ENCODE measurements at places on chromosomes 5 and 9.

DNA sequence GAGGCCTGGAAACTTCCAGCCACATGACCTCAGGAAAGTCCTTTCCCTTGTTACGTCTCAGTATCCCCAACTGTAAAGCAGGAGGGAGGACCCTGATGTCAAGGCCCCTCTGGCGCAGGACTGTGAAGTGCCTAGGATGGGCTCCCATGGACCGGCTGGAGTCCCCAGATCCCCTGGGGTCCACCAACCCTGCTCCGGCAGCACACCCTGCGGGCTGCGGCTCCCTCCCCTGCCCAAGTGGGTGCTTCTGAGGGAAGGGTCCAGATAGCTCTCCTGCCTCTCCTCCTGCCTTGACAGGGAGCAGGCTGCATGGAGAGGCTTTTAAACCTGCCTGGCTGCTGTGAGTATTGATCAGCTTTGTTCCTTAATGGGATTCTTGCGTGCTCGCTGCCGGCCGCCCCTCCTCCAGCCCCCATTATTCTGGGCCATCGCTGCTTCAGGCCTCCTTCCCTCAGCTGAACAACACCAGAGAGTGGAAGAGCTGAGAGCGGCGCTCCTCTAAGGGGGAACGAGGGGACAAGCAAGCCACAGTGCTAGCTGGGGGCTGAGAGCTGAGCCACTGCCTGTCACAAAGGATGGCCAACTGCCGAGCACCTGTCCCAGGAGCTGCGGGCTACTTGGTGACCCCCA, 25.6 kb upstream of the NTNG2 start:
- no peak overlapping the region for H3K4me3 ChIP-seq
- H3K4me1 ChIP-seq: peaks cover 1% of the 10 kb centered on the region
- H3K27me3 ChIP-seq: peaks cover 88% of the 10 kb centered on the region
- no peak for DNase-seq
- H3K27ac ChIP-seq: no peak overlapping the region

DNA sequence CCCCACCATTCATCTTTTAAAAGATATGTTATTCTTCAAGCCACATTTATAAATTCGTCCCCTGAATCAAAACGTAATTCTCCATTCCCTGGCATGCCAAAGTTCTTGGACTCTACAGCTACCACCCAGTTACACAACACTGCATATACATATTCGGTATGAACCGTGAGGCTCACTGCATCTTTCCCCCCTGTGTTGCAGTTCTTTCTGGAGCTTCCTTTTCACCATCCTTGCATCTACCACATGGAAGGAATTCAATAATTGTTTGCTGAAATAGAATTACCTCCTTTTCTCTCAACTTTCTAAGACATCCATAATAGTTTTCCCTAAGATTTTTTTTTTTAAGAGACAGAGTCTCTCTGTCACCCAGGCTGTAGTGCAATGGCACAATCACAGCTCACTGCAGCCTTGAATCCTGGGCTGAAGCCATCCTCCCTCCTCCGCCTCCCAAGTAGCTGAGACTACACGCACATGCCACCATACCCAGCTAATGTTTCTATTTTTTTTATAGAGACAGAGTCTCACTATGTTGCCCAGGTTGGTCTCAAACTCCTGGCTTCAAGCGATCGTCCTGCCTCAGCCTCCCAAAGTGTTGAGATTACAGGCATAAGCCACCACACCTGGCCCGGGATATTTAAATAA, 3.3 kb downstream of the LPAR1 start:
- no peak for DNase-seq
- H3K4me1 ChIP-seq: peaks cover 57% of the 10 kb centered on the region
- peaks cover 4% of the 10 kb centered on the region for H3K36me3 ChIP-seq
- H3K27me3 ChIP-seq: peaks cover 1% of the 10 kb centered on the region
- peak overlapping the region; percentile 80 for H3K4me3 ChIP-seq

- no peaks in the 10 kb centered on the region for H3K27me3 ChIP-seq
- no peak for DNase-seq
- H3K36me3 ChIP-seq: no peaks in the 10 kb centered on the region
- H3K4me3 ChIP-seq: no peak overlapping the region
- no peaks in the 10 kb centered on the region for H3K4me1 ChIP-seq
These were observed 937.2 kb upstream of the TYRP1 start for GRCh38 chr9:11755951-11756350.

GRCh38 chr9:120412425-120412951, 167.5 kb downstream of the CDK5RAP2 start:
- DNase-seq: no peak
- no peak overlapping the region for H3K4me3 ChIP-seq
- no peaks in the 10 kb centered on the region for H3K27me3 ChIP-seq
- H3K4me1 ChIP-seq: peaks cover 8% of the 10 kb centered on the region

DNA sequence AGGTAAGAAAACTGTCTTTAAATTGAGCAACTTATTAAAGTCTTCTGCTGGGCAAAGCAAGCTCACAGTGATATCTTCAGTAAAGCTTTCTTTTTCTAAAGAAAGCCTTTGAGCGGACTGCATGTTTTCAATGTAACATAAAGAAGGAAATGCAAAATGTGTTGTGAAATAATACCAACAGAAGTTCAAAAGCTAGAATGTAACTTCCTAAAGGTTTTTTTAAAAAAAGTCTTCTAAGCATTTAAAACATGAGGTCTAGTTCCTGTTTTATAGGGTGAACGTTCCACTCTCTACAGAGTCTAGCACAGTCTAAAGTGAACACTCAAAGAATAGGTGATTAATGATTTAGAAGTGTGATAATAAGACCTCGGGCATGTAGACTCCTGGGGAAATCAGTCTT, 62.9 kb downstream of the DENND1A start:
- H3K4me1 ChIP-seq: peaks cover 16% of the 10 kb centered on the region
- H3K27me3 ChIP-seq: no peaks in the 10 kb centered on the region
- H3K27ac ChIP-seq: no peak overlapping the region
- H3K4me3 ChIP-seq: no peak overlapping the region
- DNase-seq: no peak

Data from mesothelial cell of epicardium (in vitro differentiated cells).